AML-193 (cell line): ENCODE measurements at places on chromosomes 11 and 22.
A peak's percentile ranks its signal among the peaks of the same experiment; 100 is the strongest.

DNA sequence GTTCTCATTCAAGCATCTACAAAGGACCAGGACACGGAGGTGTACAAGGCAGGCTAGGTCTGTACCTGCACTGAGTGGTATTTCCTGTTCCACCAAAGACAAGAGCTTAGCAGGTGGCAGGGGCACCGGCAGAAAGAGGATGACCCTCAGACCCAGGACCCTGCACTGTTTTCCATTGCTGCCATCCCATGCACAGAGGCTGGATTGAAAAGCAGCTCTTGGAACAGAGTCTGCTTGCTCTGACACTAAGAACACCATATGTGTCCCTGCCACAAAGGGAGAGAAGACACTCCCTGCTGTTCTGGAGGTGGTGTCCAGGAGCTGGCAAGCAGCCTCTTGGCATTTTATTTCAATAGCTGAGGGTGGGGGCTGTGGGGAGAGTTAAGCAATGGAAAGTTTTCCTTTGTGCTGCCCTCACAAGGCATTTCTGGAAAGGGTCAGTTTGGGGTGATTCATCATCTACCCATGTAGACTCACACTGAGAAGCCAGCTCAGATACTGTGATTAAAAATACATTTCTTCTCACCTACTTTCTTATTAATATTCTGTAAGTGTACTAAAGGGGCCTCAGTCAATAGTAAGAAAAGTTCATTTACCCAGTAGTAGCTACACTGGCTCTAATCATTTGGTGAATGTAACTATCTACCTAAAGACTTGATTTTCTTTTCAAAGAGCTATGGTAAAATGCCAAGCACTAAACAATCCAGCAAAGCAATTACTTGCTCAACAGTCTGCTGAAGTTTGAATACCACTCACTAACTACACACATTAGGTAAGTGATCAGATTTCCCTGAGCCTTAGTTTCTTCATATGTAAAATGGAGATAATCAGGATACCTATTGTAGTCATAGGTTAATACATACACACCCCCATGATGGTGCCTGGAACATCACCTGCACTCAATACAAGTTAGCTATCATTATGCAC, 55.2 kb downstream of the SLC1A2 start:
- DNase-seq: no peak

DNA sequence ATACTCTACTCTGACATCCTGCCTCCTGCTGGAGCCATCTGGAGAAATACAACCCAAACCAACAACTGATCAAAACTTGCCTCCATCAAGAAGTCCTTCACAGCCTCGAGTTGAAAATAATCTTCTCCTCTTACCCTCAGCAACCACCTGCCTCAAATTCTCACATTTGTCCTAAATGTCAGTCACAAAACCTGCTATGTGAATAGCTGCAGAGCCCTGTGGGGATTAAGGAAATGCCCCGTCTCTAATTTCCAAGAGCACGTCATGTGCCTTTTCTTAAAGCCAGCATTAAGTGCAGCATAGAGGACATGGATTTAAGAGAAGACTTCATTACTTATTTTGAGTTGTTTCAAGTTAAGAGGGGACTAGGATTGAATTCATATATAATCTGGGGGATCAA, 105.9 kb downstream of the TRPC6 start:
- no peak for DNase-seq

DNA sequence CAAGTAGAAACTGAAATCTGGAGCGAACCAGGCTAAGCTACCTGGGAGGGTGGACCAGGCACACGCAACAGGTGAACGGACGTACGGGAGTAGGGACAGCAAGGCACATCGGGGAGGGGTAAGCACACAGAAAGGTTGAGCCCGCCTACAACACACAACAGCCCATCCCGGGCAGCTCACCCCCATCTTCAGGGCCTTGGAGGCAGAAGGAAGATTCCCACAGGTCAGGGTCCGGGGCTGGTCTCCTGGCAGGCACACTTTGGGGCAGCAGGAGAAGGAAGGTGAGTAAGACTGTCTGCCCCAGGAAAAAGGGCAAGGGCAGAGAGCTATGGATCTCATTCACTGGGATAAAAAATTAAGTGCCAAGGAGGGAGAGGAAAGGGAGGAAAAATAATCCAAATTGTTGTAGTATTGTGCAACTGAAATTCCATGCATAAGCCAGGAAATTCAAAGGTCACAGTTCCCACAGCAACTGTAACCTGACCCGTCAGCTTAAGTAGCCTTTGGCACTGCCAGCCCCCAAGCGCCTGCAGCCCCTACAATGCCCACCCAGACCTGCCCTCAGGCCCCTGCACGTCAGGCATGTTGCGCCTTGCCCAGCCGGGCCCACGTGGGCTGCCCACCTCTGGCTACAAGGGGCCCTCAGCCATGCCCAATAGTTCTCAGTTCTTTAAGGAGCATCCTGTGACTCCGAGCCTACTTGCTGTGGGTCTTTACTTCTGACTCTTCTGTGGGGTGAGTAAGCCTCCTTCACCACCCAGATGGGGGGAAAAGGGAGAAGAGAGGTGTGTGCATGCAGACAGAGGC, 51.8 kb downstream of the MICAL3 start:
- no peak for DNase-seq

GRCh38 chr11:125084761-125085231, 21.7 kb downstream of the SLC37A2 start:
- no peak for DNase-seq

DNA sequence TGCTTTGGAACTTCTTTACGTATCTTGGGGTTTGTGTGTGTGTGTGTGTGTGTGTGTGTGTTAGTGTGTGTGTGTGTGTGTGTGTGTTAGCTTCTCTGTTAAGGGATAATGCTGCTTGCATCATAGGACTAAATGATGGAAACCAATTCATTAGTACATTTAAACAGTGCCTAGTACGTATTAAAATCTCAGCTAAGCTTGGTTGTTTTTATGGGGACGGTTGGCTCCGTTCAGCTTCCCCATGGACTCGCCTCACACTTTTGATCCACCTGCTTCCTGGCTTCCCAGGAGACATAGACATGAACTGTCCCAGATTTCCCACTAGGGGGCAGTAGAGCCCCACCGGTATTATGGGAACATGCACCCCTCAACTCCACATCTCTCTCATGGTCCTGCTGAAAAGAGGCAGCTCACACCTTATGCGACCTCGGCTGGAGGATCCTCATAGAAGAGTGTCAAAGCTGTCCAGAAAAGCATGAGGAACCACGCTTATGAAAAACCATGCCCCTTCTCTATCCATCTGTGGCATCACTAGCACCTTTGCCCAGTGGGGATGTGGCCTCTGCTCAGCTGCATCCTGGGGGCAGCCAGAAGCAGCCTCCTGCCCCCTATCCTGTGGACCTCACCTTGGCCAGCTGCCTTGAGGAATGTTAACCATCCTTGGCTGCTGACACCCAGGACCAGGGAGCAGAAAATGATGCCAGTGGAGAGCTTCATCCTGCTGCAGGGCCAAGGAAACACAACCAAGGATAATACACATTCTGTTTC, 9.7 kb upstream of the SAAL1 start:
- DNase-seq: peak; percentile 60

- no peak for DNase-seq
Measured at GRCh38 chr11:134181707-134182106, 42.1 kb downstream of the NCAPD3 start.
